Kidney tubule cell (primary cell): ENCODE measurements at places on chromosomes 11 and 22.
A peak's percentile ranks its signal among the peaks of the same experiment; 100 is the strongest.

DNA sequence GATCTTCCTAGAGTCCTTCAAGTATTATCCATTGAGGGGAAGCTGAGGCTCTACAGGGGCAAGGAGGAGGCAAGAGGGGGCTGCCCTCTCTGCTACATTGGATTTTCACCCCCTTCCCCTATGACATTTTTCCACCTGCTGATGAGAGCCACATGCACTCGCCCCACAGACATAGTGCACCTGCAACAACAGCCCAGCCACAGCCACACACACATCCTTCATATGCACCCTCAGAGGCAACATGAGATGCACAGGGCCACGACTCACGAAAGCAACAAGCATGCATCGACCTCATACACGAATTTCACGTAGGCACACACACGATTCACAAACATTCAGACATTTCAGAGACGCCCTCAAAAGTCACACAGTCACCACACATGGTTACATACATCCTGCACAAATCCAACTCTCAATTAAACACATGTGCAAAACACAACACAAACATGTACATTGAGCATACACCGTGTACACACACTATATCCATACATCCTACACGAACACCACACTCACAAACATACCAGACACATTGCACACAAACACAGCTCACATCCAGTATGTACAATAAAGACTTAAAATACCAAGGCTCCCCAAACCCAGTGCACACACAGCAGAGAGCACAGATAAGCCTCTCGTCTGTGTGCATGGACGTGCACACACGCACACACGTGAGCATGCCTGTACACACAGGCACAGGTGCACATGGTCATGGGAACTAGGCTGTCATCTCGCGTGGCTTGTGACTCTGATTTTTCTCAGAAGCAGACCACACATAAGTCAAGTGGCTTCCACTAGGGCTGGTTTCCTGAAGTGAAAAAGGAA, 6.3 kb upstream of the LRRC32 start:
- no peak for DNase-seq

- DNase-seq: peak; percentile 68
Observed at GRCh38 chr11:57345555-57346211, 7.5 kb downstream of the P2RX3 start.

DNA sequence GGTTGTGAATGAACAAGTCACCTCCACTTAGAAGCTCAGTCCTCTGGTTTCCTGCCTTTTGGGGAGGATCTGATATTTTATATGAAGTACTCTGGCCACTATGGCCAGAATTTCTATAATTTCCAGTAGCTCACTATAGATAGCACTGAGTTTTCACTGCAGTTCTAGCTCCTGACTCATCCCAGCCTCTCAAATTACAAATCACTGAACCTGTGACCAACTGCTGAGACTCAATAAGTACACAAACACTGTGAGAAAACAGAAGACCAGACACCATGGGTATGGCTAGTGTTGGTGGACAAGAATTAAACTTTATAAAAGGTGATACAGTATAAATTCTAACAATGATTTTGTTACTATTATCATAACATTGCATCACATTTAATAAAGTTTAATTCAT, 47.1 kb upstream of the UCP3 start:
- peak; percentile 63 for DNase-seq

DNA sequence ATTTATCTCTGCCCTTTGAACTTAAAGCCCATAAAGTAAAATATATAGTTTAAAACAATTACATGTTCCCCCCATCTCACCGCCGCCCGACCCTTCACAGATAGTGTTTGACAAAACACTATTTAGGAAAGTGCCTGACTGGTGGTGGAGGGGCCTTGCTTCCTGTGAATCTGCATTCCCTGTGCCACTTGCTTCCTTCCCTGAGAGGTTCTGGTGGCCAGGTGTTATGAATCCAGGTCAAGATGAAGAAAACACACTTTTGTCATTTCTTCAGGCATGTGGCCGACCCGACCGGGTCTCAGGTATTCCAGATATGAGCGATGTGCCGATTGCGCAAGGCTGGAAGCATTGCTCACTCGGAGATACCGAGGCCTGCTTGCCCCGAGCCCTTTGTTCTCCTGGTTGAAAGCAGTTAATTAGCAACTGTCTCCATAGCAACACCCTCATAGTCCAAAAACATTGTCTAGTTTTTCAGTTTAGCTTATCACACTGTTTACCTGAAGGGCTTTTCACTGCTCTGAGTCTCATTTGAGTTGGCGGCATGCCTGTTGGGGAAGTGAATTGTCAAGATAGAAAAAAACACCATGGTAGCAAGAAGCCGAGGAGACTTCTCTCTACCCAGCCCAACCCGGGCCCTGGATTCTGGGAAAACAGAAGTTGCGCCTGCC, 128.3 kb downstream of the TEAD1 start:
- peak; percentile 100 for DNase-seq

DNA sequence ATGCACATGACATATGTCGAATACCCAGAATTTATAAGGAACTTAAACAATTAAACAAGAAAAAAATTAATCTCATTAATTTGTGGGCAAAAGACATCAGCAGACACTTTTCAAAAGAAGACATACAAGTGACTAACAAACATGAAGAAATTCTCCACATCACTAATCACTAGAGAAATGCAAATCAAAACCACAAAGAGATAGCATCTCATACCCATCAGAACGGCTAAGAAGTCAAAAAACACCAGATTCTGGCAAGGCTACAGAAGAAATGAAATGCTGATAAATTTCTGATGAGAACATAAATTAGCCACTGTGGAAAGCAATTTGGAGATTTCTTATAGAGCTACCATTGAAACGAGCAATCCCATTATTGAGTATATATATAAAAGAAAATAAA, 210.6 kb upstream of the LUZP2 start:
- DNase-seq: no peak

GRCh38 chr11:114130629-114131277, 71.2 kb downstream of the ZBTB16 start:
- no peak for DNase-seq

DNA sequence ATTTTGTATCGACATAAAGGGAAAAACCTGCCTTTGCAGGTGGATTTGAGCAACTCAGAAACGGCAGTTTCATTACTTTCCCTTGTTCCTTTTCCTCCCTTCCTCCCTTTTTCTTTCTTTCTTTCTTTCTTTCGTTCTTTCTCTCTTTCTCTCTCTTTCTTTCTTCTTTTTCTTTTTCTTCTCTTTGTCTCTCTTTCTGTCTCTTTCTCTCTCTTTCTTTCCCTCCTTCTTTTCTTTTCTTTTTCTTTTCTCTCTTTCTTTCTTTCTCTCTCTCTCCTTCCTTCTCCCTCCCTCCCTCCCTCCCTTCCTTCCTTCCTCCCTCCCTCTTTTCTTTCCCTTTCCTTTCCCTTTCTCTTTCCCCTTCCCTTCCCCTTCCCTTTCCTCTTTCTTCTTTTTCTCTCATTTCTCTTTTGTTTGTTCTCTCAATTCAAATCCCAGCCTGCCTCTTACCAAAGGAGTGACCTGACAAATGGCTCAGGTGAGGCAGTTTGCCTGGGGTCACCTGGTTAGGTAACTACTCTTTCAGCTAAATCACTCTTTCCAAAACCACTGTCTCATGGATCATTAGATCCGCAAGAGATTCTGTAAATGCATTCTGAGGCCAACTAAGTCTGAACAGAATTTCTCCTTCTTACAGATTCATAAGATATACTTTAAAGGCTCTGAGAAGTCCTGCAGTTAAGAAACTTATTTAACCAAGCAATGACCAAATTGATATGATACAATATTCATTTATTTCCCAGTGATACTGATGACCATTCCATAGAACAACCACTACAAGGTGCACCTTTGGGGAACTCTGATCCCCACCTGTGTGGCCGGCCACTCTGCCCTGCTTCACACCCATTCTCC, 75.3 kb downstream of the MYO18B start:
- DNase-seq: no peak

GRCh38 chr11:96393753-96394348, 4.0 kb downstream of the JRKL start:
- DNase-seq: peak; percentile 51

- DNase-seq: no peak
Observed at GRCh38 chr11:46655631-46656030, 38.3 kb downstream of the ATG13 start.

DNA sequence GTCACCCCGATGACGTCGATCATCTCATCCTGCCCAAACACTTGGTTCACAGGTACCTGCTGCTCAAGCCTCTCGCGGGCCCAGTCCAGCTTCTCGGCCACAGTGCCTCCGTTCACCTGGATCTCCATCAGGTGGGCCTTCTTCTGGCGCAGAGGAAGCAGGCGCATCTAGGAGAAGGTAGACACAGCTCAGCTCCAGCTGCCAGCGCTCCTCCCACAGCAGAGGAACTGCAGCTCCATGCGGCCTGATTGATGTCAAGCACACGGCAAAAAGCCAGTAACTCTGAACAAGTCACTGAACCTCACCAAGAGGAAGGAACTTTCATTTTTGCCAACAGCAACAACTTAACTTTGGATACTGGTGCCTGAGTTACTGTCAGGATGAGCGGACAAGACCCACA, 4.0 kb downstream of the RPL3 start:
- DNase-seq: no peak

DNA sequence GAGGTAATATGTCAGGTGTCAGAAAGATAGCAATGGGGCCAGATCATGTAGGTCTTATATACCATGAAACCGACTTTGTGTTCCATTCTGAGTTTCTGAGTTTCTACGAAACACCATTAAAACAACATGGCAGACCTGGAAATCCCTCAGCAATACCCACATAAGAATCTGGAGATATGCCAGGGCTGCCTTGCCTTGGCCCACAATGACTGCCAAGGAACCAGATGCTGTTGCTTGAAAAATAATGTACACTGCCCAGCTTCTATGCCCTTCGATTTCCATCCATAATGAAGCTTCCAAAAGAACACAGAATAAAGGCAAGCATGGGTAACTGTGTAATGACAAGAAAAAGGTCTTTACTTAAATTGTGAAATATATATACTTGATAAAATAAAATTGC, 277.4 kb downstream of the SOX6 start:
- no peak for DNase-seq

GRCh38 chr11:117793583-117793982, 3.4 kb downstream of the DSCAML1 start:
- DNase-seq: no peak

DNA sequence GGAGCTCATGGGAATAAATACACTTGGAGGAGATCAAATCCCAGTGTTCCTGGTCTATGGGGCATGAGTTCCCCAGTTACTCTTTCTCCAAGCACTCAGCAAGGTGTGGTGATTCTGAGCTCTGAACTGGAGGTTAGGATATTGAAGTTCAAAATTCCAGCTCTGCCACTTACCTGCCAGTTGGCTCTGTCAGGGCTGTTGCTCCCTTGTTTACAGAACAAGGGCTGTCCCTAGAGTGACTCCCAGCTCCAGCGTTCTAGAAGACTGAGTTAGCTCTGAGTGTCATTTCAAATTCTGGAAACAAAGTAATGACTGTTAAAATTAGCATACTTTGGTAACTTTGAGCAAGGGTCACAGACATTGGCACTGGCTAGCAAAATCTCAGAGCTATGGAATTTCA, 69.7 kb upstream of the ZBED5 start:
- peak; percentile 58 for DNase-seq

- peak; percentile 62 for DNase-seq
Observed at GRCh38 chr22:45240810-45241631, at the start of gene KIAA0930. TSS of gene KIAA0930 (minus strand) at chr22:45240894. CDS start at chr22:45240703, 191 bp downstream.

GRCh38 chr11:126039485-126040271, 23.0 kb downstream of the CDON start:
- DNase-seq: peak; percentile 3

- no peak for DNase-seq
Observed at GRCh38 chr11:64458997-64459396, 100.0 kb downstream of the RPS6KA4 start.

- DNase-seq: no peak
Observed at GRCh38 chr11:32184723-32185376, 94.0 kb downstream of the RCN1 start.

- no peak for DNase-seq
Observed at GRCh38 chr11:30023074-30023473, 6.2 kb upstream of the KCNA4 start.

- peak; percentile 55 for DNase-seq
Observed at GRCh38 chr11:33542921-33543320, 157.7 kb downstream of the C11orf91 start.

GRCh38 chr11:124863137-124863825, 2.0 kb upstream of the ROBO3 start:
- DNase-seq: peak; percentile 31

- DNase-seq: no peak
Observed at GRCh38 chr11:119052163-119052814, 4.7 kb downstream of the HYOU1 start.

DNA sequence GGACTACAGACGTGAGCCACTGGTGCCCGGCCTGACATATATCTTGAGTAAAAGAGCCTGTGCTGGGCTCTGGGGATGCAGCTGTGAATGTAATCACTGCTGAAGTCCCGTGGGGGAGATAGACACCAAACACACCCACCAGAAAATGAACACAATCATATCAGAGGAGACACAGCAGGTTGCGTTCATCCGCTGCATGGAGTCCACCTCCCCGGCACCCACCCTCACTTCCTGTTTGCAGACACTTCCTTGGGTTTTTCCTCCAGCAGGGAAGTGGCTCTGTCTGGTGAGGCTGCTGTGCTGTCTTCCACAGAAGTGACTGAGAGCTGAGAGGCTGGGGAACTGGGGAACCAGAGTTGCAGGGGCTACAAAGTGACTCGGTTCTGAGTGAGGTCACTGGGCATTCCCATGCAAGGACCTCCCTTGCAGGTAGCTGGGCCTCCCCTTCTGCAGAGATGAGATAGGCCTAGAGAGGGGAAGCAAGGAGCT, 7.2 kb downstream of the MICALL1 start:
- DNase-seq: no peak

- peak; percentile 84 for DNase-seq
Observed at GRCh38 chr11:65429724-65430405, 7.3 kb downstream of the NEAT1 start.

DNA sequence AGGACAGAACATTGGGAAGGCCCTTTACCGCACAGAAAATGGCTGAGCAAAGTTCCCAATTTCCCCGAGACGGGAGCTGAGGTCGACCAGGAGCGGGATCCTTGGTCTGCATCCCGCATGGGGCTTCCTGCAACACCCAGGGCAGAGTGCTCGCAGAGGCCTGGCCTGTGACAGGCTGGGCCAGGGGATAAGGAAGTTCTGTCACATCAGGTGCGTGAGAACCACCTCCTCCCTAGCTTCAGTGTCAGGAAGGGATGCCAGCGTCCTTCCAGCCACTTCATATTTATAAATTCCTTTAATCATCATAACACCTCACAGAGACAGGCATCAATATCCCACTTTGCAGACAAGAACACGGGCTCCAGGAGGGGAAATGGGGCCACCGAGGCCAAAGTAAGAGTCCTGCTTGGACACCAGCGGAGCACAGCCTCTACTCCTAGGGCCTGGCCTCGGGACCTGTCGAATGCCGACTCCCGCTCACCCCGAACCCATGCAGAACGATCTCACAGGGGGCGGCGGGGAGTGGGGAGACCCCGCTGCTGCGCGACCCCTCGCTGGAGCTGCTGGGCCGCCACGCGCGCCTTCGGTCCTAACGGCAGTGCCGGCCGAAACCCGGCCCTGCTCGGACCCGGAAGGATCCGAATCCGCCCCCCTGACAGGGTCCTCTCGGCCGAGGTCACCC, 532 bp downstream of the BET1L start:
- peak; percentile 51 for DNase-seq

DNA sequence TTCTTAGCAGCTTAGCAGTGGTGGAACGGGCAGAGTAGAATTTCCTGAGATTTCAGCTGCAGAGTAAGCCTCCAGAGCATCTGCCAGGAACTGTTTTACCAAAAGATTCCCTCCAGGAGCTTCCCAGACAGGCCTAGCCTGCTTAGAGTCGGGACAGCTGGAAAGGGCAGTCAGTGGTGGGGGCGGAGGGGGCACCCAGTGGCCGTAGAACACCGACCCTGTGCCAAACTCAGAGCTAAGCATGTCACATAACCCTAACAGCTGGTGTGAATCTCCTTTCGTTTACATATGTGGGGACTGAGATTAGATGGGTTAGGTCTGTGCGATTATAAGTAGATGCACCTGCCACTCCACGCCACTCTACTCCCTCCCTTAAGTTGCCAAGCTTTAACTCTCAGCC, 80.0 kb upstream of the CRTAM start:
- no peak for DNase-seq
